ENCODE measurements at places on chromosomes 5 and 9.

DNA sequence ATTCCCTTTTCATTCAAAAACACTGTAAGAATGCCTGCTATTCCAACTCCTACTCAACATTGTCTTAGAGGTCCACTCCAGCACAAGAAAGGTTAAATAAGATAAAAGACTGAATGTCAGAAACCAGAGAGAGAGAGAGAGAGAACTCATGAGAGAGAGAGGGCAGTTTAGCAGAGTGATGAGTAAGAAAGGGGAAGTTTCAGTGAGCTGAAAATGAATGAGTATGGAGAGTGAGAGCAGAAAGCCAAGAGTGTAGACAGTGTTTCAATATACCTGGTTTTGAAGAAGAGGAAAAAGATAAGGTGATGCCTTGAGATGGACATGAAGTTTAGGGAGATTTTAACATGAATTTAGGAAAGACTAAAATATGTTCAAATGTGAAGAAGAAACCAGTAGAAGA is 528.0 kb upstream of the SEMA6A start:
- no peak for DNase-seq

- DNase-seq = no peak
Measured at GRCh38 chr5:116612431-116612830, 37.8 kb upstream of the SEMA6A start.

DNA sequence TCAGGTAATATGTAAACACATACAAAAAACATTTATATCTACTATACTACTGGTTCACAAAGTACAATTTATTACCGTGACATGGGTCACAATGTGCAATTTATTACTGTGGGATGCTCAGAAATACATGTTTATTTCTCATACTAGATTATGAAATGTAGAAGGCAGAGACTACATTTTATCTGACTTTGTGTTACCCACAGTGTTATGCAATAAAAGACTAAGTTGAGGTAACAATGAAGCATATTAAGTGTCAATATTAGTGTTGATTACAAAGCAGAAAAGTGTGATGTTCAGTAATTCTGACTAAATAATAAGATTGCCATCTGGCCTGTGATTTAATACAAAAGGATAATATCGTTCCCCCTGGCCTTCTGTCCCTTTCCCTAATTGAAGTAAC is 42.4 kb downstream of the CPLANE1 start:
- DNase-seq = no peak

DNA sequence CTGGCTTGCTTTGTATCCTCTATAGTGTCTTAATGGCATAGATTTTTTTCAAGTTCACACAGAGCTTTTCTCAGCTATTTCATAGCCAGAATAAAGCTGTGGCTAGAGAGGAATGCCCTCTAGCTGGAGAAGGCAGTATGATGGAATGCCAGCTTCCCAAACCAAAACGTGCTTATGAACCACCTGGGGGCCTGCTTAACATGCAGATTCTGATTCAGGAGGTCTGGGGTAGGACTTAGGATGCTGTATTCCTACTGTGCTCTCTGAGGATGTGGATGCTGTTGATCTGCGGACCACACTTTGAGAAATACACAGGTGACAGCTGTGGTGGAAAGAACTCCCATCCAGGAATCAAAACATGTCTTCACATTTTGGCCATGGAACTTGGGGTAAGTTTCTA is 49.9 kb upstream of the DPYSL3 start:
- no peak for DNase-seq

GRCh38 chr5:139561655-139562451 is 714 bp downstream of the UBE2D2 start:
- no peak for DNase-seq

- no peak for DNase-seq
Measured at GRCh38 chr9:124452841-124453585, 2.8 kb downstream of the ADGRD2 start.

DNA sequence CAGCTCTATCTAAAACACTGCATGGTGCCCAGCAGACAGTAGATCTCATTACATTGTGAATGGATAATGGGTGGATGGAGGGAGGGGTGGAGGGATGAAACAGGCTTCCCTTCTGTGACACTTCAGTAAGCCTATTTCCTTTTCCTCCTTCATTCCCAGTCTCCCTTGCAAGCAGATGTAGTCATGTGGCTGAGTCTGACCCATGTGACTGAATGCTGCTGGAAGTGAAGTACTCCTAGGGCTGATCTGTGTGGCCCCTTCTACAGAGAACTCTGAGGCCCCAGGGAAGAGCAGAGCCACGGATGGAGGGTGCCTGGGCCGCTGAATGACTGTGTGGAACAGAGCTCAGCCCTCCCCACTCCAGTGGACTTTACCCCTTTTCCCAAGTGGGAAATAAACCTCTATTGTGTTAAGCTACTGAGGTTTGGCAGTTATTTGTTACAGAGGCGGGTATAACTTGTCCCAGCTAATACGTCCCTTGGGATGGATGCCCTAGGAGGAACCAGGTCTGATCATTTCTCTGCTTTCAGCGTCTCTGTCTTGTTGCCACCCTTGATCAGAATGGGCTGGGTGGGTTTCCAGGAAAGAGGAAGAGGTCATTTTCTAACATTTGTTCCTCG is 176.1 kb upstream of the MVB12B start:
- DNase-seq = no peak

DNA sequence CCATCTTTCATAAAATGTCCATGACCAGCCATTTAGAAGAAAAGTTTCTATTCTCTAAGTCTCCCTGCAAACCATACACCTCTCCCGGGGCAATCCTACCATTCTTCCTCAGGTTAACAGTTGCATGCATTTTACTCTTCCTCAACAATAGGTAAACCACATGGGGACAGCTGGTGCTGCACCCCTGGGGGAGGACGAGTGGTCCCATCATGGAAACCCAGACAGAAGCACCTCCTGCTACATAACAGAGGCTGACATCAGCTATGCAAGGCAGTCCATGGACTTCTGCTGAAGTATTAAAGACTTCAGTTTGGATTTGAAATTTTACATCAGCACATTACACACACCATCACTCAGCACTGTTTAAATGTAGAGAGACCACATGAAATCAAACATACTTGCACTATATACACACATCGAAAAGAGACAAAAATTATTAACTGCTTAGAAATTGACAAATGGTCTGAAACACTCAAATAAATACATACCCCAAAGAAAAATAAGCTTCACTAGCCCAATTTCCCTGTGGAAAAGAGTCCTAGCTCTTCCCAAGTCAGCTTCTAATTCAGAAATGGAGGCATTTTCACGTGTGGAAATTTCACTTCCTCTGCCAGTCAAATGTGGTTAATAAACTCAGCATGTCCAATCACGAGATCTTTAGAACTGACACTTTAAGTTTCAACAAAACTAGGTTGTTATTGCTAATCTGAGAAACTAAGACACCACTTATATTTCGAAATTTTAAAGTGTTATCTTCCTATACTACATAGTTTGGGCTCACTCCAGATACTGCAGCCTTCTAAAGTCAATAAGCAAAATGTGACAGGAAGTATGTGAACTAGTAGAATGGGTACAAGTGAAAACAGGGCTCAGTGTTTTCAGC is 173.4 kb downstream of the ROR2 start:
- no peak for DNase-seq

DNA sequence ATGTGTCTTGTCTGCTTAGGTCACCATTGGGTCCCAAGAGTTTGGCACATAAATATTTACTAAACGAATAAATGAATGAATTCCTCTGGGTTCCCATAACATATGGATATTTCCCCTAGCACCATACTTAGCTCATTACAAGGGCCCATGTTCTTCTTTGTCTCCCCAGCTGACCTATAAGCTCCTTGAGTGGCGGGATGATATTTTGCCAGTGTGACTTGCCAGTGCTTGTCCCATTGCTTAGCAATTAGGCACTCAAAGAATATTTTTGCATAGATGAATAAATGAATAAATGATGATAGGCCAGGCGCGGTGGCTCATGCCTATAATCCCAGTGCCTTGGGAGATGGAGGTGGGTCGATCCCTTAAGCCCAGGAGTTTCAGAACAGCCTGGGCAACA is 16.9 kb upstream of the CTNNA1 start:
- no peak for DNase-seq

- no peak for DNase-seq
Measured at GRCh38 chr9:17272536-17272935, 137.7 kb downstream of the CNTLN start.

DNA sequence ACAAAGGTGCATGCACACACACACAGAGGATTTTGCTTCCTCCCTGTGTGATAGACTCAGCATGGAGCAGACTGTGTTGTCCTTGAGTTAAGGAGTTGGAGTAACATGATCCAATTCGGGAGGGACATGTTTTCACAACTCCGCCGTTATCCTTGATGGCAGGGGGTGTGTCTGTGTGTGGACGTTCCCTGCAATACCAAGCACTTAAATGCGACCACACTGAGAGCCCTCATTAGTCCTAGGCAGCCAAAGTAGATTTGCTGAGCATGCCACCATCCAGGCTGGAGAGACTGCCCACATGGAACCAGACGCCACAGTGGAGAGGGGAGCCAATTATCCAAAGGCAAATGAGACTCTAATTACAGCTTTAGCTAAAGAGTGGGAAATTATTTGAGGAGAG is 140.1 kb downstream of the DOCK2 start:
- DNase-seq = no peak

DNA sequence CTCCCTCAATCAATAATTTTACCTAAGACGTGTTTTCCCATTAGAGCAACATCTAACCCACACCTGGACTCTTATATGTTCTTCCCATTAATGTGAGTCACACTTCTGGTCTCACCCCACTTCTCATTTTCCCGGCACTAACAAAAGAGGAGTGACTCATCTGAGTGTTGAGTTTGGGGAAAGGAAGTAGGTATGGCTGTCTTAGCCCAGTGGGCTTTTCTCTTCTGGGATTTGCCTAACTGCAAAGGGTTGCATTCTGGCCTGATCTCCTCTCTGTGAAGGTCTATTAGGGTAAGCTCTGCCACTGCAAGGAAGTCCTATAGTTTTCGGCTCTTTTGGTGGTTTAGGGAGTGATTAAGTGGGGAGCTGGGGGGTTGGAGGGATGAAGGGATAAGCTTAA is 195.6 kb downstream of the KIAA0825 start:
- no peak for DNase-seq

DNA sequence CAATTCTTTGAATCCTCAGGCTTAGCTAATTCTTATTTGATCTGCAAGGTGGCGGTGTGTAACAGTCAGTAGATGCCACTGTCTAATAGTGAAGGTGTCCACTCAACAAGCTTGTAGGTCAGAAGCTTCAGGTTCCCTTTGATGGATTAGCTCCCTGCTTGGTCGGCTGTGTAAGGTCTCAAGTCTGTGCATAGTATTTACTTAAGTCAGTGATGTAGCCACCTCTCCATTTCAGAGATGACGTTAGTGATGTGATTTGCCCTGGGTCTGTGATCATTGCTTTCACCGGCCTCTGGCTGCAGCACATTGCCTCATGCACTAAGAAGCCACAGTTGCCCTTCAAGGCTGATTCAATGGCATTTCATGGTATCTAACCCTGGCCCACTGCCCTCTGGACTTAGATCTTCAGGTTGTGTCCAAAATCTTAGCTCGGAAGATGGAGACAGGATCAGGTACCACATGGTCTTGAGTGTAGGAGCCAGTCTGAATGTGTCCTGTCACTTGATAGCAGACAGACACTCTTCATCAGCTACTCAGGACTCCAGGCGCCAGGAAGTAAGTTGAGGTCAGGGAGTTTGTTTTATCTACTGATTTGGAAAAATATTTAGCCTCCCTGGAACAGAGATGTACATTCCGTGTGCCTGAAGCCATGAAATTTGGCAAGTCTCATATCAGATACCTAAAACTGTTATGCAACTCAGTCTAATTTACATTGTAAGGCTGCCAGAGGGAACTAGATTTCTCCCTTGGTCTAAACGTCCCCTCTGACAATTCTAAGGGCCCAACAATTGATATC is 42.9 kb downstream of the SUB1 start:
- DNase-seq = no peak

GRCh38 chr5:135598691-135599395 is 20.1 kb upstream of the CXCL14 start:
- no peak for DNase-seq

GRCh38 chr5:149172709-149173505 is 31.6 kb downstream of the ABLIM3 start:
- DNase-seq = no peak

DNA sequence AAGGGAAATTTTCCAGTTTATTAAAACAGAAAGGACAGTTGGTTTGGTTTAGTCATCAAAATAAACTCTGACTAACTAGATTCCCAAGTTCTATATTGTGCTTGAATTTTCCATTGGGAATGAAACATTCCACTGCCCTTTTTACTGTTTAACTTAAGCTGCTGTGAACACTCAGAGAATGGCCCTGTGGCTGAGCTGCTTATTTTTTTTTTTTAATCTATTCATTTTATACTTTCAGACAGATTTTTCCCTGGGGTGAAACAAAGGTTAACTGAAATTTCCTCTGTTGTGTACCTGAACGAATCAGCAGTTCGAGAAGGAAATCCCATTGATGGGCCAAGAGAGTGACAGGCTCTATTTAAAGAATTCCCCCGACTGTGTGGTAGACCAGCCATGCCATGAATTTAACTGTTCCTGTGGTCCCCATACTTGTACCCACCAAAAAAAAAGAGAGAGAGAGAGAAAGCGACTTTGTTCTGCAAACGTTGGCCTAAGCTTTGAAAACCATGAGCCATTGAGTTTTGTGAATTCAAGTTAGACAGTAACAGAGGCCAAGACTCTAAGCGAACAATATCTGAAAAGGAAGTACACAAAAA is 138.7 kb upstream of the GRHPR start:
- DNase-seq = no peak

GRCh38 chr9:93594041-93594756 is 17.8 kb downstream of the PHF2 start:
- no peak for DNase-seq

DNA sequence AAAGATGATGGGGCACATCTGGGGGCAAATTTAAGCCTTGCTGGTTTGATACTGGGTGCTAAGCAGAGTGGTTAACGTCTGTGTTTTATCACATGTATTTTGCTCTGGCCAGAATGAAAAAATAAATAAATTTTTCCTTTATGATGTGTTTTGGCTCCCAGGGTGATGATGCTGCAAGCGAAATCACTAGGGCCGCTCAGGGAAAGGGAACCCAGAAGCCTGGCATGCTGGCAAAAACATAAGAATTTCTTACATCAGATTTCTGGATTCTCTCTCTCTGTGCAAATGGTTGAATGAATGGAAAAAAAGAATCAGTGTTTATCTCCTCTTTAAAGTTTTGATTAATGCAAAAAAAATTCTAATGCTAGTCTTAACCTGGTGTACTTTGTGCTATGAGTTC is 1975.2 kb upstream of the C9orf72 start:
- DNase-seq = no peak

- no peak for DNase-seq
Measured at GRCh38 chr5:54529565-54529964, 12.0 kb downstream of the SNX18 start.
